ENCODE measurements at places on chromosomes 5 and 9.

DNA sequence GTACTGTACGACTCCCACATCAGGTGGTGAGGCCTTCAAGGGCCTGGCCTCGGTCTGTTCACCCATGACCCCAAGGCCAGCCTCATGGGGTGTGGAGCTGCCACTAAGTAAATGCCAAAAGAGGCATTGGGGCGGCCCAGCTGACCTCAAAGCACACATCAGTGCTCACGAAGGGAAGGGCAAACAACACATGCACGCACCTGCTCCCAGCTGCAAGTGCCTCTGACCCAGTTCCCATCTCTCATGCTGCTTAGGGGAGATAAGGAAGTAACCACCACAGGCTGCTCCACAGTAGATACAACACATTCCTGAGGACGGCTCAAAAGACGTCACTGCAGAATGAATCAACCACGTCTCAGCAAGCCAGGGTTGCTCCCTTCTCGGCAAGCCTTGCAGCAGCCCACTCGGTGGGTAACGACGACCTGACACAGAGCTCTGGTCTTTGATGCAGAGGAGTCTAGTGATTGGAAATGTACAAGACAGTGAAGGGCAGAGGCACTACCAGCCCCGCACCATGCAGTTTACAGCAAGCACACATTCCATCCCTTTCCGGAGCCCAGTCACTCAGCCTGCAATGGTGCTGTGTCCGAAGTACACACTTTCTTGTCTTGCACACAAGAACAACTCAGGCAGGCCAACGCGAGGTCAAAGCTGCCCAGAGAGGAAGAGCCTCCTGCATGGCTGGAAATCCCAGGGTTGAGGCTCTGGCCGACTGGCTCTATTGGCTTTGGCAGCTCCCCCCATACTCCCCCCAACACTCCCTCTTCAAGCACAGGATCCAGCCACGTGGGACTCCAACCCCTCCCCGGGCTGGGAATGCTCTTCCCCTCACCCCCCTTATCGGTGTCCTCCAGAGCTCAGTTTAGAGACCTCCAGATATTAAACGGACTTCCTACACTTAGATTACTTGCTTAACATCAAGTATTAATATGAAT, 31.8 kb downstream of the FABP6 start:
- DNase-seq, result no peak

DNA sequence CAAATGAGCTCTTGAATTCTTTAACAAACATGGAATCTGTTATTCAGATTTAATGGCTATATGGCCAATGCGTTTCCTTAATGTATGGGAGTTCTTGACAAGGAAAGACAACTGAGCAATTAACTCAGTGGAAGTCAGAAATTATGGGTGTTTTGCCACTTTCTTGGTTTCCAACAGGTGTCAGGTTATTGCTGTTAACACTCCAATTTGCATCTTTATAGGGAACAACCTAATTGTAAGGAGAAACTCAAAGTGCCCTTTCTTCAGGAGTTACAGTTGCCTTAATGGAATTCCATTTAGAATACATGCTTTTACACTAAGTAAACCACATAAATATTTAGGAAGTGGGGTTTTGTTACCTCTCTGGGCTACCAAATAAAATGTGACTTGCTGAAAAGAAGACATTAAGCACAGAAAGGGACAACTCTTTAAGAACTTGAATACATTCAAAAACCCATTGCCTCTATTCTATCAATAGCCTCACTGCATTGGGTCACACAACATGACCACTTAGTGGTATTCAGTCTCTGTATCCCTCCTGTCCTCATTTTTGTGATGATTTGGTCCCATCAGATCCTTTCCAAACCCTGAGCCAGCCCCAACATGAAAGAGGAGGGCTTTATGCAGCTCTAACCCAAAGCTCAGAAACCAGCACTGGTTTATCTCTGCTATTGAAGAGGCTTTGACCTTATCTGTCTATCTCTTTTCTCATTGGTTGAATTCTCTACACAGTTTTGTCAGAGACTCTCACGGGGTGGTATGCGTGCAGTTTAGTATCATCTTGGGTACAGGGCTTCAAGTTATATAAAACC, 118.7 kb downstream of the EDIL3 start:
- DNase-seq, result no peak

DNA sequence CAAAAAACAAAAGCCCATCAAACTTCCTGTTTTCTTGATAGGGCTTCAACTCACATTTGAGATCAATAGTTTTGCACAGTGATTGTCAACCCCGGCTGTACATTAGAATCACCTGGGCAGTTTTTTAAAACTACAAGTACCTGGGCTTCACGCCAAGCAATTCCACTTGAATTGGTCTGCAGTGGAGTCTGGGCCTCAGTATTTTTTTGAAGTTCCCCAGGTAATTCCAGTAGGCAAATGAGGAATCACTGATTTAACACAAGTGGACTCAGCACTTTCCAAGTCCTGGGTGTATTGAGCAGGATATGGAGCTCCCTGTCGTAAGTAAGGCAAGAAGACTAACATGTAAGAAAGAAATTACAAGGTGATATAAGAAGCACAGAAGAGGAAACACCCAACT, 14.8 kb upstream of the SMIM15 start:
- DNase-seq, result no peak

- DNase-seq, result no peak
These were observed 74.2 kb upstream of the SUSD1 start for GRCh38 chr9:112249277-112249676.
